ENCODE measurements at places on chromosomes 12 and 14.

- H3K4me3 ChIP-seq, result no peak overlapping the region
- peak overlapping the region; percentile 100 for H3K27ac ChIP-seq
- H3K27me3 ChIP-seq, result no peaks in the 10 kb centered on the region
Observed at GRCh38 chr12:57832966-57833365, 13.6 kb downstream of the CTDSP2 start.

GRCh38 chr12:130655010-130655409, 61.1 kb downstream of the RIMBP2 start:
- no peak overlapping the region for H3K4me3 ChIP-seq
- no peak for DNase-seq

DNA sequence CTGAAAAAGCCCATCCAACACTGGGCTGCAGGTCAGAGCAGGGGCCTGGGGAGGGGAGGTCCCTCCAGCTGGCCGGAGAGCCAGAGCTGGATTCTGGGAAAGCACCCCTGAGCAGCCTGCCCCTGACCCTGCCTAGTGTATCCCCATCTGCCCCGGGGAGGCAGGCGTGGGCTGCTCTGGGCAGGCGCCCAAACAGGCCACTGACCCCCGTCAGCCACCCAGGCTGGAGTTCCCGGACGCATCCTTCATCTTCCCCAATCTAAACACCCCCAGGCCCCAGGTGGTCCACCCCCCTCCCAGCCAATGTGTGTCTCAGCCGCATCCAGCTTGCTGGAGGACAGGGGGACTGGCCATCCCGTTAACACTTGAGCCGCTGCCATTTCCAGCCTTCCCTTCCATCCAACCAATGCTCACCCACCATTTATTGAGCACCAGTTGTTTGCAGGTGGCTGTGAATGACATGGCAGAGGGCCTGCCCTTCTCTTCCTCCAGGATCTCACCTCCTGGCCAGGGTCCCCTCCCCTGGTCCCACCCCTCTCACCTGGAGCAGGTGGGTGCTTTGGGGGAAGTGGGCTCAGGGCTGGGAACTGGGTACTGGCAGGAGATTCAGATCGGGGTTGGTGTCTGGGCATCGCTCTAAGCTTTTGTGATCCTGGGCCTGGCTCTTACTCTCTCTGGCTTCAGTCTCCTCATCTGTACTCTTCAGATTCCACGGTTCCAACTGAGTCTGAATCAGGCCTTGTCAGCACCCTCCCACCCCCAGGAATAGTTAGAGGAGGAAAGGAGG, 743 bp upstream of the DTX1 start:
- no peaks in the 10 kb centered on the region for H3K4me1 ChIP-seq
- no peak for DNase-seq
- no peak overlapping the region for H3K27ac ChIP-seq
- peaks cover 72% of the 10 kb centered on the region for H3K27me3 ChIP-seq

DNA sequence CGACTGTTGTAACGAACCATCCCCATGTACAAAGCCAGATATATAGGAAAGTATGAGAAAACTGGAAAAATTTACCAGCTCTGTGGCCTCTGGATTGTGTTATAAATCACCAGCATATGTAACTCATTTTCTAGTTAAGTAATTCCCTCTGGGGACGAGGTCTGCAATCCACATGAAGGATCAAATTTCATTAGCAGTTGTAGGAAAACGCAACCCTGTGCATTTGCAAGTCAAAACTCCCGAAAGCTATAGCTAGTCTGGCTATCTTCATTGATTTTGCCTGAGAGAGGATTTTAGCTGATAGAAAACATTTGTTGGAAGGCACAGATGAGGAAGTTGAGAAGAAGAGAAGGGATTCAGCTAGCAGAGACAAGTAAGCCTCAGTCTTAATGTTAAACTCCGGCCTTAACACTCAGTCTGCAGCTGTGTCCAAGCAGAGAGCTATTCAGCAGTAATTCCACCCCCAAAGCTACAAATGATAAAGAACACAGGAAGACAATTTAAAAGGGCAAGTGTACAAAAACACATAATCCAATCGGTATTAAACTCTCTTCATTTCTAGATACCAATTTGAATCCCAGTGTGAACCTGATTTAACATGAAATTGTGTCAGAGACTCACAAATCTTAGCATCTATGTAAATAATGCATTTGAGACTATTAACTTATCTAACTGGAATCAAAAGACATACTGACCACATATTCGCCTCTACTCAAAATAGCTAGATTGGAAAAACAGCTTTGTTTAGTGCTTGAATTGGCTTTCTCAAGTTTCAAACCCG, 54.2 kb upstream of the CERS5 start:
- peak overlapping the region; percentile 76 for H3K27ac ChIP-seq
- H3K36me3 ChIP-seq, result peaks cover 4% of the 10 kb centered on the region
- peaks cover 22% of the 10 kb centered on the region for H3K4me1 ChIP-seq
- H3K4me3 ChIP-seq, result peak overlapping the region; percentile 52
- no peaks in the 10 kb centered on the region for H3K27me3 ChIP-seq
- no peak for DNase-seq

GRCh38 chr14:53180272-53181221, 27.4 kb upstream of the DDHD1 start:
- no peak overlapping the region for H3K27ac ChIP-seq
- no peaks in the 10 kb centered on the region for H3K4me1 ChIP-seq
- H3K36me3 ChIP-seq, result no peaks in the 10 kb centered on the region
- no peak for DNase-seq
- H3K27me3 ChIP-seq, result no peaks in the 10 kb centered on the region

DNA sequence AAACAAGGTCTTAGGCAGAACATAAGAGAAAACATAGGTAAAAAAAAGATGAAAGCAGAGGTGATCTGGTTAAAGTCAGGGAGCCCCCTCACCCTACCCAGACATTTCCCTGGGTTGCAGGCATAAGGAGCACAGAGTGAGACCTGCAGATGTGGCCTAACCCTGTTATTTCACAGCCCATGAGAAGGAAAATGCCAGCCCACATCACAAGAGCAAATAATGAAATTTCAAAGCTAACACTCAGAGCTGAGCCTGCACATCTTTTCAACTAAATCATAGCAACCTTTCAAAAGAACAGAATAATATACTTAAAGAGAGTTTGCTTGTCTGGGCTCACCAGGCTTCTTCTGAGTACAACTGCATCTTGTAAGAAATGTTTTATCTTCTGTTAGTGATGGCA, 295.4 kb downstream of the RPAP3 start:
- H3K4me1 ChIP-seq, result no peaks in the 10 kb centered on the region
- DNase-seq, result no peak
- H3K27me3 ChIP-seq, result no peaks in the 10 kb centered on the region
- H3K36me3 ChIP-seq, result no peaks in the 10 kb centered on the region
- no peak overlapping the region for H3K27ac ChIP-seq

Data from tibial artery (tissue), 4 donors.